Transverse colon (tissue), 4 donors: ENCODE measurements at places on chromosomes 4 and X. TPM values are rescaled to one million over a fixed set of nuclear protein-coding genes. Genes with fewer than 3 reads are reported as not detected.

DNA sequence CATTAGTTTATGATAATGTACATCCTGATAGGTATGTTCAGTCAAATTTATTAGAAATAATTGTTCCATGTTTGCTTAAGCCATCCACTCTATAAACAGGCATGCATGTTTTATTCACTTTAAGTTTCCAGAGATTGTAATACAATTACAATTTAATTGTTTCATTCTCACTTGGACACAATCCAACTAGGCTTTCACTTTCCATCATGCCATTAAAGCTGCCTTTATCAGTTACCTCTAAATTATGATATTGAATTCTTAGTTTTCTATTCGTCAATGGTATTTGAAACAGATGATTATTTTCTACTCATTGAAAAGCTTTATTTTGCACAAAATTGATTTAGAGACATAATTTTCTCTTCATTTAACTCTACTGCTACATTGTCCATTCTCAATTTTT is 1196.3 kb downstream of the RAPGEF2 start:
- no peaks in the 10 kb centered on the region for H3K36me3 ChIP-seq
- H3K4me1 ChIP-seq = no peaks in the 10 kb centered on the region
- H3K27me3 ChIP-seq = no peaks in the 10 kb centered on the region
- DNase-seq = no peak
- no peak overlapping the region for H3K4me3 ChIP-seq

DNA sequence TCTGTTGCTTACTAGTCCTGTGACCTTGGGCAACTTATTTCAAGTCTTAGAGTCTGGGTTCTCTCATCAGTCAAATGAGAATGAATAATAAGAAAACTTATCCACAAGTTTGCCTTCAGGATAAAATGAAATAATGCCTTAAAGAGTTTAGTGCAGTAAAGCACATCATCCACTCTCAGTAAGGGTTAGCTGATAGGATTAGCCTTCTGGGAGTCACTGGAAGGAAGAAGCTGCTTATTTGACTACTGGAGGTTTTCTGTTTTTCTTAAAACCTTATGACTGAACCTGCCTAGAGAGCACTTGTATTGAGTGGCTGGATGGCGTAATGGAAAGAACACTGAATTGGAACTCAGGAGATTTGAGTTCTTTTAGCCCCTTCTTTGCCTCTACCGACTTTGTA is 1.8 kb downstream of the RNF128 start:
- H3K36me3 ChIP-seq = no peaks in the 10 kb centered on the region
- no peaks in the 10 kb centered on the region for H3K4me1 ChIP-seq
- peak overlapping the region; percentile 23 for H3K4me3 ChIP-seq
- H3K27ac ChIP-seq = peak overlapping the region; percentile 83
- no peak for DNase-seq
- H3K27me3 ChIP-seq = peaks cover 7% of the 10 kb centered on the region

DNA sequence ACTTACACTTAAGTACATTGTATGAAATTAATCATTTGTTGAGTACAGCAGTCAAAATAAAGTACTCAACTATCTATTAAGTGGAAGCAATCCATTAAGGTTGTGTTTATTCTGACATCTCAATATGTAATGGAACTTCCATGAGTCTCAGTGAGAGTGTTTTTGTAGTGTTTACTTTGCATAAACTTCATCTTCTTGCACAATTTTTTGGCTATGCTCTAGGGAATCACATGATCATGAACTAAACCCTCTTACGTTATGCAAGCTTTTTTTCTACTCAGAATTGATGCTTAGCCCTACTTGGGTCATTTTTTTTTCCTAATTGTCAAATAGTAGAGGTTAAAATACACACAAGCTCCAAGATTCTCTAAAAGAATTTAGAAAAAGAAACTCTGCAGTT is 21.1 kb upstream of the PIGA start:
- no peak for DNase-seq
- H3K4me1 ChIP-seq = no peaks in the 10 kb centered on the region
- H3K27ac ChIP-seq = no peak overlapping the region
- H3K27me3 ChIP-seq = no peaks in the 10 kb centered on the region
- H3K4me3 ChIP-seq = no peak overlapping the region

- no peak overlapping the region for H3K4me3 ChIP-seq
- DNase-seq = no peak
- no peaks in the 10 kb centered on the region for H3K4me1 ChIP-seq
- no peak overlapping the region for H3K27ac ChIP-seq
Observed at GRCh38 chrX:68660746-68661145, 13.3 kb downstream of the STARD8 start.

- peaks cover 15% of the 10 kb centered on the region for H3K4me1 ChIP-seq
- peak overlapping the region; percentile 74 for H3K27ac ChIP-seq
- H3K27me3 ChIP-seq = no peaks in the 10 kb centered on the region
Observed at GRCh38 chr4:38610521-38610920, 53.5 kb upstream of the KLF3 start.

DNA sequence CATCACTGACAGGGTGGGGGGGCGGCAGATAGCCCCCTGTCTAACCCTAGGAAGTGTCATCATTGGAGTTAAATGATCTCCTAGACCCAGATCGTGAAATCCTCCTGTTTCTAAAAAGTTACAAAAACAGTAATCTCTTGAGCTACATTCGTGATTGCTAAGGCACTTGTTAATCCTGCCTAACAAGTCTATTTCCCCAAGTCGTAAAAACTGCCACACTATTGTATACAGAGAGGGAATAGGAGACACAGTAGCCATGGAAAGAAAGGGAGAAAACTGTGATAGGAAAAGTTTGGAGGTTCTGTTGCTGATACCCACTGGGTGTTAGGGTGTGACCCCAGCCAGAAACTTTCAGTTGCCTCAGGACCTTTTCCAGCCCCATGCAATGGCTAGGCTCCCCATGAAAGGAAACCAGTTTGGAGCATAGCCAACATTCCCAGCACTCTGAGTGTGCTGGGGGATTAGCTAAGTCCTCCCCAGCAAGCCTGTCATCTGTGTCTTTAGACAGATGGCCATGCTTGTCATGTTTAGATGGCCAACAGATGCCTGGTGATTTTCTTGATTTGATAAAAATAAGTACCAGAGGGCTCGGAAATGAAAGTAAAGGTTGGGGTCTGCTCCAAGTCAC is 63.3 kb upstream of the ANXA10 start:
- H3K27ac ChIP-seq = no peak overlapping the region
- H3K4me3 ChIP-seq = no peak overlapping the region
- DNase-seq = no peak
- H3K36me3 ChIP-seq = no peaks in the 10 kb centered on the region

GRCh38 chr4:152117933-152118507 is 357.2 kb upstream of the GATB start:
- no peaks in the 10 kb centered on the region for H3K27me3 ChIP-seq
- no peak overlapping the region for H3K27ac ChIP-seq
- H3K4me3 ChIP-seq = no peak overlapping the region
- H3K36me3 ChIP-seq = no peaks in the 10 kb centered on the region
- DNase-seq = no peak

DNA sequence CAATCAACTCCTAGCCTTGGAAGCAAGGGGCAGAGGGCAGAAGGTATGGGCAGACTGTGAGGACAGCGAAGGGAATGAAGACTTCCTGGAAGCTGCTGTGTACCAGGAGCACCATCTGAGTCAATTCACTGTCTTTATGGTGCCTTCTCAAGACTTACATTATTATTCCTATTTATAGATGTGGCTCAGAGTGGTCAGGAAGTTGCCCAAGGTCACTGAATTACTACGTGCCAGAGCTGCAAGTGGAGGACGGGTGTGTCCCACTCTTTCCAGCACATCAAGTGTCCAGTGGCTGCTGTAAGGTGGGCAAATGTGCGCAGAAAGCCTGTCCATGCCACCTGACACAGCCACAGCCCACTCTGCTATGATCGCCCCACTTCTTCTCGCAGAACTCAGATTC is 32.0 kb downstream of the SMPX start:
- H3K4me3 ChIP-seq = no peak overlapping the region
- no peak for DNase-seq
- no peaks in the 10 kb centered on the region for H3K27me3 ChIP-seq
- no peak overlapping the region for H3K27ac ChIP-seq

DNA sequence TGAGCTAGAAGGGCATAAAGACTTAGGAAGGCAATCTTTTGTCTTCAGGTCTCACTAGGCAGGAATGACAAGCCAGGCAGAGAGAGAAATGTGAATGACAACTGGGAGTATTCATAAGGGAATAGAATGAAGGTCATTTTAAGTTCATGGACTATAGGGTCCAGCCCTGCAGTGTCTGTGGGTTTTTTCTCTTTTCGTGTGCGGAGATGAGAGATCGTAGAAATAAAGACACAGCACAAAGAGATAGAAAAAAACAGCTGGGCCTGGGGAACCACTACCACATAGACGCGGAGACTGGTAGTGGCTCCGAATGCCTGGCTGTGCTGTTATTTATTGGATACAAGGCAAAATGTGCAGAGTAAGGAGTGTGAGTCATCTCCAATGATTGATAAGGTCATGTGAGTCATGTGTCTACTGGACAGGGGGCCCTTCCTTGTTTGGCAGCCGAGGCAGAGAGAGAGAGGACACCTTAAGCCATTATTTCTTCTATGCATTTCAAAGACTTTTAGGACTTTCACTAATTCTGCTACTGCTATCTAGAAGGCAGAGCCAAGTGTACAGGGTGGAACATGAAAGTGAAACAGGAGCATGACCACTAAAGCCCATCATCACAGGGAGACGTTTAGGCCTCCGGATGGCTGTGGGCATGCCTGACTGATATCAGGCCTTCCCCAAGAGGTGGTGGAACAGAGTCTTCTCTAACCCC is 921.8 kb upstream of the PCDH10 start:
- H3K27me3 ChIP-seq = no peaks in the 10 kb centered on the region
- H3K27ac ChIP-seq = no peak overlapping the region
- no peak for DNase-seq
- no peaks in the 10 kb centered on the region for H3K36me3 ChIP-seq
- H3K4me1 ChIP-seq = no peaks in the 10 kb centered on the region

DNA sequence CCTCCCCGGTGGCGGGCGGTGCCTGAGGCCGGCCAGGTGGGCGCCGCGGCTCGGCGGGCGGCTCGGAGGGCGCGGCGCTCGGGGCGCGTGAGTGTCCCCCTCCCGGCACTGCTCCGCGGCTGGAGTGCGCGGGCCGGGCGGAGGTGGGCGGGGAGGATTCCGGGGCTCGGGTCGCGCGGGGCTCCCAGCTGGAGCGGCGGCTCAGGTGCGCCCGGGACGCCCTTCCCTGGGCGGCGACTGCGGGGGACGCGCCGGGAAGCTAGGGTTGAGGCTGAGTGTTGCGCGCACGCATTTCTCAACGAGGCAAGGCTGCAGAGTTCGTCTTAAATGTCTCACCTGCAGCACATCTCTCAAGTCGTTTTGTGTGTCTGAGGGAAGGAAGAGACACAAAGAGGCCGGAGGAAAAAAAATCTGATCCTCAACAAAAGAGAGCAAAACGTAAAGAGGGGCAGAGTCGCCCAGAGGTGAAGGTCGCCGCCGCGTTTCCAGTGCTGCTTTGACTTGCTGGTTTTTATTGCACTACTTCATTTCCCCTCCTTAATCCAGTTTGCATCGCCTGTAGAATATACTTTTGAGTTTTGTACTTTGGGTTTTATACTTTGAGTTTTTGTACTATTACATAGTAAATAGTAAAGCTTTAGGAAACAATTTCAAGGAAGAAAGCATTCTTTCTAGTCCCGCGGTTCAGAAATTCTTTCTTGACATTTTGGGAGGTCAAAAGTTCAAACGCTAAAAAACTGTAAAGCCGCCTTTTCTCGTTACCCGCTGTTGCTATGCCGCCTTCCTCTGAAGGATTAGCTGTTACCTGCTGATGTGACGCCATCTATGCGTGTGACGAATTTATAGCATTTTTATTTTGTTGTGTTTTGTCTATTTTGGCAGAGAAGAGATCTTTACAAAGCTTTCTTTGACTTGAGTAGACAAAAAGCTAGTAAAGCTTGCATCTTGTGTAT is 106.5 kb upstream of the STOX2 start:
- H3K27me3 ChIP-seq = peaks cover 52% of the 10 kb centered on the region
- peak; percentile 19 for DNase-seq
- H3K36me3 ChIP-seq = no peaks in the 10 kb centered on the region
- peaks cover 20% of the 10 kb centered on the region for H3K4me1 ChIP-seq

DNA sequence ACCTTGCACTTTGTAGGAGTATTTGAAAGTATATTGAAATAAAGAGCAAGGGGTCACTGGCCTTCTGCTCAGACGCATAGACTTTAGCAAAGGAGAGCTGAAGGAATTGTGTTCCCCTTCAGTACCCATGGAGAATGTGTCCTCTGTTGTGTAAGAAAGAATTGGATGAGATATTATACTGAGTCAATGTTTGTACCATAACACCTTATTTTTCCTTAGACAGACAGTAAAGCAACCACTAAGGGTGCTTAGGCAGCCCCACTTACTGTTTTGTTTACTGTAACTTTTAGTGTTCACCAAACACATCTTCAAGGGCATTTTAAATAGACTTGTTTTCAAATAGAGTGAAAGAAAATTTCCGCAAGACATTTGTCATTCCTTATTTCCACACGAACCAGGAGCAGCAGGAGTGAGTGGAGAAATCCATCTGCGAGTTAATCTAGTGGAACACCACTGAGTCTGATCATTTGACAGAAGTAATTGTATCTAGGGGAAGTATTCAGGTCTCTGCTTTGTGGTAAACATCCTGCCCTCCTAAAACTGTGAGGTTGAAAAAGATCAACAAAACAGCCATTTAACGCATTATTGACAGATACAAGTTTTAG is 89.5 kb downstream of the SLIT2 start:
- no peaks in the 10 kb centered on the region for H3K27me3 ChIP-seq
- no peak for DNase-seq
- H3K36me3 ChIP-seq = no peaks in the 10 kb centered on the region
- H3K4me3 ChIP-seq = no peak overlapping the region
- H3K27ac ChIP-seq = no peak overlapping the region

DNA sequence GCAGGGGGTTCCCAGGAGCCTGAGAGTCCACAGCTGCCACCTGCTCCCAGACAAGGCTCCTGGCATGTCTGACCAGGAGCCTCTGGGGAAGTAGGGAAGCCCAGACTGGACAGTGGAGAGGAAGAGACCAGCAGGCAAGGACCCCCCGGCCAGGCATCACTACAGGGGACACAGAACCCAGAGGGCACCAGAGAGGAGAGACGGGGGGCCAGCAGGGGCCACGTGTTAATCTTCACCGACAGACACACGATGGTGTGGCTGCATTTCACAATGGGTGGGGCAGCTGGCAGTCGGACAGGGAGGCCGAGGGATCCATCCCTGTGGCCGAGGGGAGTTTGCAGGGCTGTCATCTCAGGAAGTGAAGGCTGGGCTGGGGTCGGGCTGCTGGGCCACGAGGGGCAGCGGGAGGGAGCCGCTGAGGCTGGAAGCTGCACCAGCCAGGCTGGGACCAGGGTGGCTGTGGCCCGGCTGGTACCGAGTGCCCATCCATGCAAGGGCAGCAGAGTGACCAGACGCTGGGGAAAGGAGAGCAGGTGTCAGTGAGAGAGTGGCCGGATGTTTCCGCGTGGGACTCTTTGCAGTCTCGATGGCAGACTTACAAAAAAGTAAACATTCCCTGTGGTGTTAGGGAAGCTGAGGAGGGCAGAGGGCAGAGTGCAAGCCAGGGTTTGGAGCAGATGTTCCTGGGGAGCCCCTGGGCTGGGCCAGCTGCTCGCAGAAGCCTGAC is 4.7 kb downstream of the PDE6B start:
- H3K4me1 ChIP-seq = no peaks in the 10 kb centered on the region
- DNase-seq = no peak

GRCh38 chr4:5730993-5731990 is 20.3 kb downstream of the EVC start:
- H3K4me1 ChIP-seq = no peaks in the 10 kb centered on the region
- no peaks in the 10 kb centered on the region for H3K27me3 ChIP-seq
- no peak overlapping the region for H3K4me3 ChIP-seq
- no peak overlapping the region for H3K27ac ChIP-seq
- DNase-seq = no peak

EPGN gene
- total RNA-seq = not detected

PRRG1 gene
- 12.1 TPM for total RNA-seq

GPC4 gene
- total RNA-seq = 7.8 TPM

LDOC1 gene
- not detected for total RNA-seq

GRK4 gene
- 7.9 TPM for total RNA-seq

NAP1L5 gene
- total RNA-seq = 3.5 TPM

TAB3 gene
- total RNA-seq = 30.7 TPM
